ENCODE measurements at places on chromosomes 16 and 17.

DNA sequence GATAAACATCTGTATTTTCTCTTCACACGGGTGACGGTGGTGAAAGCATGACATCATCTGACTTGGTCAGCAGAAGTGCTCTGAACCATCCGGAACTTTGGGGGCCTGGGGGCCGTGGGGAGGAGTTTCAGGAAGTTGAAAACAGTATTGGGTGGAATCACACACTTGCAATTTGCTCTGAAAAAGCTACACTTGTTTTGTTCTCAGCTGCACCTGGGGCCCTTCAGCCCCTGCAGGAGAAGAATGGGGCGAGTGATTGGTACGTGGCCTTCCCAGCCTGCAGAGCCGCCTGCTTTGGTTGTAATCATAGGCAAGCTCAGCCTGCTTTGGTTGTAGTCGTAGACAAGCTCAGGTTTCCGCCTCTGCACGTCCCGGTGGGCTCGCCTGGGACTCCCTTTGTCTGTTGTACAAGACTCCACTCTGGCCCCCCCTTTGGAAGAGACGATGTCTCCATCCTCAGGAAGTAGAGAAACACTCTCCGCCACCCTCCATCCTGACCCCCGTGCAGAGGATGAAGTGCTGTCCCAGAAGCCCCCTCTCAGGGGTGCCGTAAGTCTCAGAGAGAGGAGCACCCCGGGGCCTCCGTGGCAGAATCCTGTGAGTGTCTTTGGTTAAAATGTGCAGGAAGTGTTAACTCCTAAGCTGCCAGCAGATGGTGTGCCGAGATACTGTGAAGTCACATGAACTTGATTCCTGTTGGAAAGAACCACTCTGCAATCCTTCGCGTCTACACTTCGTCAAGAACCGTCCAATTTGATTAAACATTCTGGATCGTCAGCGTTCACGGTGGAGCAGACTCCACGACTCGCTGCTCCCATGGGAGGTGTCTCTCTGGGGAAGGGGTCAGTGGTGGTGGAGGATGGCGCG lies 5.4 kb downstream of the BANP start:
- DNase-seq = peak; percentile 76

- DNase-seq = no peak
Measured at GRCh38 chr17:79090443-79091225, 16.0 kb downstream of the ENGASE start.

DNA sequence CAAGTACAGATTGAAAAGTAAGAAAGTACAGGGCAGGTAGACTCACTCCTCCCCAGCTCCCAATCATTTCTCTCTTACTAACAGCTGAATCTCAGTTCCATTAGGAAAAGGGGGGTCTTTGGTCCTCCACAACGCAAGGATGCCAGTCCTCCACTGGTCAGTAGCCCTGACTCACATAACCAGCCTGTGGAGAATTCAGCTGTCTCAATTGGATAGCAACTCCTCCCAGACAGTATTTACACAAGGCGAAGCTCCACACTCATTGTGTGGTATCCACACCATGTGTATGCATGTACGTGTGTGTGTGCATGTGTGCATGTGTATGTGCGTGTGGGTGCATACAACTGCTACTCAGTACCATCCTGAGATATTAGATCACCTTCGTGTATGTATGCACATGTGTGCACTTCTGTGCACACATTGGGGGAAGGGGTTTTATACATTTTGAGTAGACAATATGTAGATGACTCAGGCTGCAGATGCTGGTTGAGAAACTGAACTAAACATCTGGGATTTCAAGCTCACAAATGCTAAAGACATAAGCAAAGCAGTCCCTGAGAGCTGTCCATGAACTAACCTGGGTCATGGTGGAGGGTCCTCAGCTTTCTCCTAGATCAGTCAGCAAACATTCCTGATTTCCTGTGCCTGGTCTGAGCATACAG lies 240.1 kb downstream of the SLC39A11 start:
- no peak for DNase-seq

DNA sequence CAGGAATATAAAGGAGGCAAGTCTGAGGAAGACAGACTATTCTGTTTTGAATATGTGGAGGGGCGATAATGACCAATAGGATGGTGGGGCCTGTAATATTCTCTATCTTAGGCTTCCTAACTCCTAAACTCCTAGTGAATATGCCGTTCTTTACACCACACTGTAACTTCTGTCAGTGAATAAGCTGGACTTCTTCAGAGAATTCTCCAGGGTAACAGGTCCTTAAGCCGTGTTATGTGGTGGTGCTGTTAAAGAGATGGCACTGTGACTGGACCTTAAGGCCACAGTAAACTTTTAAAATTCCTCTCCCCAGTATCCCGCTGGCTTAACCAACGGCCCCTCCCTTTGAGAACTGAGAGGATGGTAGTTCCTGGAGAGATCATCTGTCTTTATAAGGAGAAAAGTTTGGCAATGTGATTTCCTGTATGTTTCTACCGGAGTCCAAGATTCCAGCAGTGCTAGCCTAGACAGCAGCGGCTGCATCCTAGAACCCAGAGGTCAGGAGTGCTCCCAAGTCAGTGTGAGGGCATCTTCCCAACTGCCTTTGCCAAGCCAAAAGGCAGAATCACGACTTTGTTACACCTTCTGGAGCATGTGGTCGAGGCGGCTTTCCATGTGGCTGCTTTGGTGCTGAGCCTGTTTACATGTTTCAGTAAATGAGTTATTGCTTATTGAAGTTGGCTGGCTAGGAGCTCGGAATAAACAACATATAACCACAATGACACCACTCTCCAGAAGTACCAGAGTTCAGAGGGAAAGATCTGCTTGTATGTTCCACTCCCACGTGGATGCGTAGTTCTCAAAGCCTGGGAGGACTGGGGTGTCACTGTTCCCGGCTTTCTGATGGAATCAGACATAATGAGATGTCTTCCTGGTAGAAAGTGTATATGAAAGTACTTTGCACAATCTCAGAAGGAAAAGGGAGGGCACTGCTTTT lies 41.0 kb downstream of the TUBD1 start:
- no peak for DNase-seq

- DNase-seq = no peak
Measured at GRCh38 chr17:47715669-47716325, 17.2 kb upstream of the TBX21 start.

DNA sequence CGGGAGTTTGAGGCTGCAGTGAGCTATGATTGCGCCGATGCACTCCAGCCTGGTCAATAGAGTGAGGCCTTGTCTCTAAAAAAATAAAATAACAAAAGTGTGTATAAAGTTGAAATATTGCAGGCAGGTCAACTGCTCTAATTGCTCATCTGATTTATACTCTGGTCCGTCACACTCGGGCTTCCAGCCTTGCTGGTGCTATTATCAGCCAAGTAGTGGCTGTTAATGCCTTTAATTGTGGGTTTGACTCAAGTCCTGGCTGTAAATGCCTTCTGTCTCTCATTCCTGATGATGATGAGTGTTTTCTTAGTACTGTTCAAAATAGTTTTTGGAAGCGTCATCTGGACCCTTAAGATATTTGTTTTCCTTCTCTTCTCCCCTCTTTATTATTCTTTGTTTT lies 18.4 kb downstream of the SYT17 start:
- DNase-seq = no peak

DNA sequence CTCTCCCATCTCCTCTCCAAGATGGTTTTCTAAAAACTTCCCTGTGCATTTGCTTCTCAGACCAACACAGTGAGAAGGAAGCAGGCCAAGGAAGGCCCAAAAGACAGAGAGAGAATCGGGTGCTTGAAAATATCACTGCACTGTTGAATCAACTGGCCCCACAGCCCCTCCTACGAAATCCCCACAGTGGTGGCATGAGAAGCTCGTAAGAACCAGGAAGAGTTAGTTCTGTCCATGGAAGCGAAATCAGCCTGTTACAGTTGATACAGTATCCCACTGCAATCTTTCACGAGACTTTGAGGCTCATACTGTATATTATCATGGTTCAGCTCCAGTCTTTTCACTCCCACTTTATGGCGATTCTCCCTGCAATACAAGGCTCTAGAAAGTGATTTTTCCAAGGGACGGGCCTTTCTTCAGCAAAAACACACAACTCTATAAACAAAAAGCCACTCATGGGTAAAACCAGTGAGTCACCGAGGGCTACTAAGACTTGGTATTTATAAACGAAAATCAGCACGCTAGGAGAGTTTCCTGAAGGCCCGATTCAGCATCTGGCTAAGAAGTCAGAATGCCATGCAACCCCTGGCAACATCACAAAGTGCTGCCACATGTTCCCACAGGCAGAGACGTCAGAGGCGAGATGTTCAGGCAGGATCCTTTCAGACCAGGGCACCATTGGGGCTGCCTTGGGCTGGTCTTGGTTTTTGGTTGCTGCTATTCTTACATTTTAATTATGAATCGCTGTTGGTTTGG lies 185.7 kb downstream of the IRX5 start:
- DNase-seq = no peak

GRCh38 chr16:2971985-2972784 lies 3.0 kb downstream of the PAQR4 start:
- no peak for DNase-seq

- DNase-seq = no peak
Measured at GRCh38 chr16:72853575-72854266, 194.2 kb downstream of the ZFHX3 start.

- no peak for DNase-seq
Measured at GRCh38 chr17:76318586-76318985, 10.5 kb upstream of the QRICH2 start.

DNA sequence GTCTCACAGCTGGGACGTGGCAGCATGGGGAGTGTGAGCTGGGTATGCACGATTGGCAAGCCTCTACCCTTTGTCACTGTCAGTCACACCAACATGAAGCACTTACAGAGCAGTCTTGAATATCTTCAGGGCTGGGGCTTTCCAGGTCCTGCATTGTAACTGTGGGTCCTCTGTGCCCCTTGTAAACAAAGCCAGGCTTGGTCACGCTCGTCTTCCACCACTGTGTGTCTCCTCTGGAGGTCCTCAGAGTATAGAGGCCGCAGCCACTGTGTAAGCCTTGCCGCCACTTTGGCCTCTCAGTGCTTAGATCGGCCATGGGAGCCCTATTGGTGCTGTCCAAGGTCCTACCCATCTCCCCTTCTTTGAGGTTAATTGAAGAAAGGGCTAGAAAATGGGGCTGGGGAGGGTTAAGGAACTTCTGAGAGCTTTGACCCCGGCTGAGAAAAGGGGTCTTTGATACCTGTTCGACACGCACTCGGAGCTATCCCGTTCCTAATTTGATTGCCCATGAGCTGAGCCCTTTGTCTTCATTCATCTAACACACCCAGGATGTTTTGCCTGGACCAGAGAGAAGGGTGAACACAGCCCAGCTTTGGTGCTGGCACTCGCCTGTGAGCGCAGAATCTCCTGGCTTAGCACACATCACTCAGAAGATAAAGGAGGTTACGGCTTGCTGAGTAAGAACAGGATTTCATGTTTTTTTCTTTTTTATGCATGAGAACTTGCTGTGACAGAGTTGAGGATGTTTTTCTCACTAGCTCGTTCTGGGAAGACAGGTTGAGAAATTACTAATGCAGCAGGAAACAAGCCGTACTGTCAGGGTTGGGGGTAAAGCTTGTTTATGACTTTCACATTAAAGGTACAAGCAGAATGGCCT lies 267.9 kb downstream of the CPPED1 start:
- DNase-seq = no peak
